ENCODE measurements at places on chromosomes 5 and 9. TPM values are rescaled to one million over a fixed set of nuclear protein-coding genes. Genes with fewer than 3 reads are reported as not detected.

GRCh38 chr9:97793067-97793466 lies 60.0 kb upstream of the FOXE1 start:
- no peak overlapping the region for H3K4me3 ChIP-seq
- no peaks in the 10 kb centered on the region for H3K27me3 ChIP-seq
- H3K36me3 ChIP-seq, result no peaks in the 10 kb centered on the region
- H3K27ac ChIP-seq, result no peak overlapping the region
- no peaks in the 10 kb centered on the region for H3K4me1 ChIP-seq

GRCh38 chr5:38426986-38427950 lies 129.2 kb downstream of the LIFR start:
- H3K36me3 ChIP-seq, result no peaks in the 10 kb centered on the region
- no peak for DNase-seq
- H3K4me3 ChIP-seq, result no peak overlapping the region
- no peaks in the 10 kb centered on the region for H3K27me3 ChIP-seq
- H3K27ac ChIP-seq, result no peak overlapping the region

Gene PCDHGA10
- total RNA-seq, result 0.16 TPM

DNA sequence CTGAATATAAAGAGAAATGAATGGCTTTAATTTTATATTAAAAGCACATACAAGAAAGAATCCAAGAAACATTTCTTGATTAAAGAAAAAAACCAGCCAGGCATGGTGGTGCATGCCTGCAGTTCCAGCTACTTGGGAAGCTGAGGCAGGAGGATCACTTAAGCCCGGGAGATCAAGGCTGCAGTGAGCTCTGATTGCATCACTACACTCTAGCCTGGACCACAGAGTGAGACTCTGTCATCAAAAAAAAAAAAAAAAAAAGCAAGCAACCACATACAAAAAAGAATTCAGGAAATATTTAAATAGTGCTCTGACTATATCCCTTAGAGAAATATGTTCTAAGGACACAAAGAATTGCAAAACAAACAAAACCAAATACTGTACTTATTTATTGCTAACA lies 2.5 kb upstream of the PLAC8L1 start:
- H3K4me1 ChIP-seq, result no peaks in the 10 kb centered on the region
- no peak overlapping the region for H3K27ac ChIP-seq
- no peak for DNase-seq
- no peak overlapping the region for H3K4me3 ChIP-seq

- no peak overlapping the region for H3K4me3 ChIP-seq
- no peaks in the 10 kb centered on the region for H3K36me3 ChIP-seq
- H3K4me1 ChIP-seq, result no peaks in the 10 kb centered on the region
- H3K27ac ChIP-seq, result no peak overlapping the region
- no peak for DNase-seq
These were observed 114.0 kb downstream of the ADAMTS2 start for GRCh38 chr5:179231309-179231708.

Gene PCDHGB4
- total RNA-seq, result 0.13 TPM

Gene S1PR3
- 0.90 TPM for total RNA-seq

GRCh38 chr5:67488885-67489284 lies 292.3 kb upstream of the CD180 start:
- no peaks in the 10 kb centered on the region for H3K36me3 ChIP-seq
- no peak overlapping the region for H3K4me3 ChIP-seq
- no peak overlapping the region for H3K27ac ChIP-seq
- H3K4me1 ChIP-seq, result no peaks in the 10 kb centered on the region
- no peaks in the 10 kb centered on the region for H3K27me3 ChIP-seq
- no peak for DNase-seq

DNA sequence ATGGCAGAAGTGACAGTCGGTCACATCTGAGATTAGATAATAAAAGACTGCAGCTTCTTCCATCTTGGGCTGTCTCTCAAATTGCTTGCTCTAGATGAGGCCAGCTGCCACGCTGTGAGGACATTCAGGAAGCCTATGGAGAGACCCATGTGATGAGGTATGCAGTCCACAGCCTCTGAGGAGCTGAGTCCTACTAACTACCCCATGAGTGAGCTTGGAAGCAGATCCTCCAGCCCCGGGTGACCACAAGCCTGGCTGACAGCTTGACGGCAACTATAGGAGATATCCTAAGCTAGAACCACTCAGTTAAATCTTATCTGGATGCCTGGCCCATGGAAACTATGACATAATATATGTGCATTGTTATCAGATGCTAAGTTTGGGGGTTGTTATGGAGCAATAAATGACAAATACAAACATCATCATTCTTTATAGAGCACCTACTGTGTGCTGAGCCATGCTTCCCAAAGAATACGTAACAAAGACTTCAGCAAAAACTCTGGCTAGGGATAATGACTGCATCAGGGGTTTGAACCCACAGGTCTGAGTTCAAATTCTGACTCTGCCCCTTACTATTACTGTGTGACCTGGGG lies 26.7 kb downstream of the KCNV2 start:
- no peak overlapping the region for H3K27ac ChIP-seq
- H3K27me3 ChIP-seq, result no peaks in the 10 kb centered on the region
- H3K36me3 ChIP-seq, result no peaks in the 10 kb centered on the region

GRCh38 chr5:139709582-139710318 lies 61.6 kb downstream of the CXXC5 start:
- H3K4me1 ChIP-seq, result peaks cover 32% of the 10 kb centered on the region
- no peaks in the 10 kb centered on the region for H3K27me3 ChIP-seq
- H3K4me3 ChIP-seq, result peak overlapping the region; percentile 22
- peak; percentile 51 for DNase-seq

DNA sequence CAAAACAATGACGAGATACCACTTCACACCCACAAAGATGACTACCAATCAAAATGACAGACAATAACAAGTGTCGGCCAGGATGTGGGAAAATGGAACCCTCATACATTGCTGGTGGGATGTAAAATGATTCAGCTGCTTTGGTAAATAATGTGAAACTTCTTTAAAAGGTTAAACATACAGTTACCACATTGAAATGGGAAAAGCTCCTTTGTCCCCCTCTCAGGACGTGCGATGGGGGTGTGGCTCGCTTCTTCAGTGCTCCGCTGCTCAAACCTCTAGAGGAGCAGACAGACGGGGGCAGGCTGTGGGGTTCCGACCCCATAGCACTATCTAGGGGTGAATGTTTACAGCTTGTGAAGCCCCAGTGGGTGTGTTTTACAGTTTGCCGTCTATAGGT lies 8.0 kb upstream of the PLPP6 start:
- no peaks in the 10 kb centered on the region for H3K27me3 ChIP-seq
- H3K4me1 ChIP-seq, result no peaks in the 10 kb centered on the region
- H3K27ac ChIP-seq, result peak overlapping the region; percentile 0
- no peak for DNase-seq
- no peaks in the 10 kb centered on the region for H3K36me3 ChIP-seq
- no peak overlapping the region for H3K4me3 ChIP-seq

- H3K36me3 ChIP-seq, result no peaks in the 10 kb centered on the region
- DNase-seq, result no peak
- no peak overlapping the region for H3K4me3 ChIP-seq
- no peak overlapping the region for H3K27ac ChIP-seq
- H3K27me3 ChIP-seq, result no peaks in the 10 kb centered on the region
- H3K4me1 ChIP-seq, result no peaks in the 10 kb centered on the region
These were observed 49.9 kb downstream of the ZFAND5 start for GRCh38 chr9:72315089-72315509.

DNA sequence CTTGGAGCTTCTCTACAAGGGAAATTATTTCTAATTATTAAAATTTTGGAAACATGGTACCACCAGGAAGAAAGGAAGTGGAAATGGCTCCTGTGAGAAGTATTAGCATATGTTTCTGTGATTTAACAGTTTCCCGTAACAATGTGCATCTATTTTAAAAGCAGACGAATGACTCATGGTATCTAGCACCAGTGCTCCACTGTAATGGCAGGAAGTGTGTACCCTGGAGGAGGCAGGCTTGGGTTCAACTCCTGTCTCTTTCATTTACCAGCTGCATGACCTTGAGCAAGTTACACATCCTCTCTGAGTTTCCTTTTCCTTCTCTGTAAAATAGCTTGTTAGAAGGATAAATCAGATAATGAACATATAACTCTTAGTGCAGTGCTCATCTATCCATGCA lies 41.0 kb upstream of the ANGPTL2 start:
- H3K27me3 ChIP-seq, result no peaks in the 10 kb centered on the region
- H3K4me1 ChIP-seq, result no peaks in the 10 kb centered on the region
- DNase-seq, result no peak
- no peak overlapping the region for H3K27ac ChIP-seq

GRCh38 chr5:66795682-66796081 lies 199.5 kb downstream of the MAST4 start:
- no peaks in the 10 kb centered on the region for H3K27me3 ChIP-seq
- H3K27ac ChIP-seq, result no peak overlapping the region
- no peaks in the 10 kb centered on the region for H3K36me3 ChIP-seq
- H3K4me3 ChIP-seq, result no peak overlapping the region
- H3K4me1 ChIP-seq, result no peaks in the 10 kb centered on the region

Measured in CD8-positive, alpha-beta memory T cell (primary cell).